ENCODE measurements at places on chromosomes 5 and 9. TPM values are rescaled to one million over a fixed set of nuclear protein-coding genes. Genes with fewer than 3 reads are reported as not detected.

DNA sequence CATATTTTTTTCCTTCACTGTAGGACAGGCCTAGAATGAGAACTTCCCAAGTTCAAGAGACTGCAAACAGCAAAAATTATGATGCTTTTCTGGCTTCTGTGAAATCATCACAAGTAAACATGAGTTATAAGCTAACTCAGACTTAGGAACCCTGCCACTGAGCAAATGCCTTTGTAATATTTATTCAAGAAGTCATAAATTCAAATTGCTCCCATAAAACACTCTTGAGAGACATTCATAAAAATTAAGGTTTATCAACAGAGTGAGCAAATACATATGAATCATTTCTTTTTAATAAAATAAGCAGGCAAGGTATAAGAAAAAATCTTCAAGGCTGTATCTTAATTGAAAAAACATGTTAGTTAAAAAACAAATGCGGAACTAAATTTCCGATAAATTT lies 124.2 kb downstream of the GNA14 start:
- no peak for DNase-seq

DNA sequence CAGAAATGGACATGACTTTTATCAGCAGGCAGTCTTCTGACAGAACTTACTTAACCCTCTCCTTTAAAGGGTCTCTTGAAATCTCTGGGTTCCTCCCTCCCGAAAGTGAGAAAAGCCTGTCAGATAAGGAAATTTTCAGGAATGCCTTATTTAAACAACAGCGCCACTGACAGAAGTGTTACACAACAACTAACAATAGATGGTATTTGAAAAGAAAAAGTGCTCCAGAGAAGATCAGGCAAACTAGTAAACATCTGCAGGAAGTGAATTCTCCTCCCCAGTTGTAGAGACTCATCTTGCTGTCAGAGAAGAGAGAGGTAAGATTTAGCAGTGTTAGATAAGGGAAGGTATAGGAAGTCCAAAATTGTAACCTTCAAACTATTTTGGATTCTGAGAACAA lies 107.2 kb upstream of the NFIL3 start:
- no peak for DNase-seq

DNA sequence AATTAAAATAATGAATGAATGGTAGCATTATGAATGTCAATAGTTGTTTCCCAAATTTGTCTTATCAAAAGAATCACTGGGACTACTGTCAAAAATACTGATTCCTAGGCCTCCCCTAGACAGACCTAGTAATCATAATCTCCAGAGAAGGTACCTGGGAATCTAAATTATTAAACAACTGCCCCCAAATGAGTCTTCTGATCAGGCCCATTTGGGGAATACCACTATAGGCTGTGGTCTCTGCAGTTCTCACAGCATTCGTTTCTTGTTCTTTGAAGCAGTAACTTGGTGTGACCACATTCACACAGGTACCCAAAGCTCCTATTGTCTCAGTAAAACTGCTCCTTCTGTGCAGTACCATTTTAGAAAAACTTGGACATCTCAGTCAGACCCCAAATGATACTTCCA lies 230.9 kb downstream of the PIK3R1 start:
- DNase-seq: no peak

- DNase-seq: no peak
These were observed 23.4 kb downstream of the WWC1 start for GRCh38 chr5:168314735-168315411.

PDE6A gene
- 0.05 TPM for total RNA-seq

ARHGEF28 gene
- total RNA-seq: 151 TPM

Data from dermis blood vessel endothelial cell (primary cell).